ENCODE measurements at places on chromosomes 5 and 9.

DNA sequence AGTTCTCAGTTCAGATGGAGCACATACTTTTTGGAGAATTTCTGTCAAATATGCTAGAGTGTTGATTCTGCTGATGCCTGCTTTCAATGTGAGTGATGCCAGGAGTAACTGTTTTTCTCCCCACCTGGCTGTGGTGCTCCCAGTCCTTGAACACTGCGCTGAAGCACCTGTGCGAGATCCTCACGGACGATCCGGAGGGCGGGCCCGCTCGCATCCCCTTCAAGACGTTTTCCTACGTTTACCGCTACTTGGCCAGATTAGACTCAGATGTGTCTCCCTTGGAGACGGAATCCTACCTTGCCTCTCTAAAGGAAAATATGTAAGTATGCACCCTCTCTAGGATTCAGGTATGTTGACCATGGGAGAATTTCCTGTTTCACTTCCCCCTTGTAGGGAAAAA lies 19.4 kb downstream of the ROPN1L start:
- no peak for DNase-seq

DNA sequence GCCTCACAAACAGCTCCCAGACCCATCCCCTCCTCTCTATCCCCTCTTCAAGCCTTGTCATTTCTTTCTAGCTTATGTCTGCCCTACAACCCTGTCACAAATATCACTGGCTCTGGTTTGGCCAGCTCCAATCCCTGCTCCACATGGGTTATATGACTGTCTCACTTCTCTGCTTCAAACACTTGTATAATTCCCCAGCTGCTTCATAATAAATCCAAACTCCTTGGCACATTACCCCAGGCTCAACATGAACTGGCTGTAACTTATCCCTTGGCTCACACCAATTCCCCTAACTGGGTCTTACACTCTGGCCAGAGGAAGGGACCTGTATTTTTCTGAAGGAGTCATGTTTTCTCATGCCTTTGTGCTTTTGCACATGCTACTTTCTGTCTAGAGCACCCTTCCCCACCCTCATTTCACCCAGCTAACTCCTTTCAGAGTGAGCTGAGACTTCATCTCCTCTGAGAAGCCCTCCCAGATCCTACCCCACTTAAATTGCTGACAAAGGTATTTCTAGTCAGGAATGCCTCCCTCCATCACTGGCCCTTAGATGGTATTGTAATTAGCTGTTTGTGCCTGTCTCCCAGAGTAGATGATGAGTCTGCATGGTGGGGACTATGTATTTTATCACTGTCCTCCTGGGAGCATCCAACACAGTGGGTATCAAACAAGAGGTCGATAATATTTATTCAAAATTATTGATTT lies 5.3 kb downstream of the PRXL2C start:
- DNase-seq, result no peak

- DNase-seq, result peak; percentile 31
Measured at GRCh38 chr5:83473346-83474160, 2.0 kb downstream of the VCAN start.

- no peak for DNase-seq
Measured at GRCh38 chr5:6518298-6519057, 69.8 kb downstream of the UBE2QL1 start.

GRCh38 chr5:88785746-88786565 lies 97.0 kb downstream of the MEF2C start:
- DNase-seq, result no peak

GRCh38 chr9:81999806-82000205 lies 11.2 kb downstream of the SPATA31D1 start:
- DNase-seq, result no peak

DNA sequence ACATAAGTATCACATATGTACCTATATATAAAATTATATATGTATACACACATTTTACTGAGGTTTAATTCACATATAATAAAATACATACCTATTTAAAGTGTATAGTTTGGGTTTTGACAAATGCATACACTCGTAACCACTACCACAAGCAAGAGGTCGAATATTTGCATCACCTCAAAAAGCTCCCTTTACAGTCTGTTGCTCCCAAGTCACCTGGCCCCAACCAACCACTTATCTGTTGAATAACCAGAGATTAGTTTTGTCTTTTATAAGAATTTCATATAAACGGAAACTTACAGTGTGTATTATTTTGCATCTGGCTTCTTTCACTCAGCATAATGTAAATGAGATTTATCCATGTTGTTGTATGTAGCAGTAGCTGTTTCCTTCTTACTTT lies 218.9 kb downstream of the MAT2B start:
- no peak for DNase-seq

GRCh38 chr5:34550247-34550646 lies 105.9 kb upstream of the RAI14 start:
- DNase-seq, result no peak

DNA sequence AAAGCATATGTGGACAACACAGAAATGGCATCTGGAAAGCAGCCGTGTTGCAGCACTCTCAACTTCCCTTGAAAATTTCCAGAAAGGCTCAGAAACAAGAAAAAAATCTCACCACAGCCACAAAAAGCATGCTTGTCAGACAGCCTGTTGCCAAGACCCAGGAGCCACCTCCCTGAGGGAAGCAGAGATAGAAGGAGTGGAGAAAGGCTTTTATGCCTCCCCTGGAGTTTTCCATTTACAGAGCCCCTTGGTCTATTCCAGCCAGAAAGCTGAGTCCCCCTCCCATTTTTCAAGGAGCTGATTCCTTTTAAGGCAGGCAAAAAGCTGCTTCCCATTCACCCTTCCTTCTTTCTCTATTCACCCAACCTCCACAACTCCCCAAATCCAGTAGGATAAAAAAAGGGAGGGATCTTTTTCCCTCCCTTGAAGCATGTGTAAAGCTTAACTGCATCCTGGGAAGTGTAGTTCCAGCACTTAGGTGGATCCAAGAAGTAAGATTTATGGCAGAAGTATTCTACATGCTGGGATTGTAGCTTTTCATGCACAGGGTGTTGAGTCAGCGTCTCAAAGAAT lies 37.1 kb upstream of the PALM2AKAP2 start:
- no peak for DNase-seq

DNA sequence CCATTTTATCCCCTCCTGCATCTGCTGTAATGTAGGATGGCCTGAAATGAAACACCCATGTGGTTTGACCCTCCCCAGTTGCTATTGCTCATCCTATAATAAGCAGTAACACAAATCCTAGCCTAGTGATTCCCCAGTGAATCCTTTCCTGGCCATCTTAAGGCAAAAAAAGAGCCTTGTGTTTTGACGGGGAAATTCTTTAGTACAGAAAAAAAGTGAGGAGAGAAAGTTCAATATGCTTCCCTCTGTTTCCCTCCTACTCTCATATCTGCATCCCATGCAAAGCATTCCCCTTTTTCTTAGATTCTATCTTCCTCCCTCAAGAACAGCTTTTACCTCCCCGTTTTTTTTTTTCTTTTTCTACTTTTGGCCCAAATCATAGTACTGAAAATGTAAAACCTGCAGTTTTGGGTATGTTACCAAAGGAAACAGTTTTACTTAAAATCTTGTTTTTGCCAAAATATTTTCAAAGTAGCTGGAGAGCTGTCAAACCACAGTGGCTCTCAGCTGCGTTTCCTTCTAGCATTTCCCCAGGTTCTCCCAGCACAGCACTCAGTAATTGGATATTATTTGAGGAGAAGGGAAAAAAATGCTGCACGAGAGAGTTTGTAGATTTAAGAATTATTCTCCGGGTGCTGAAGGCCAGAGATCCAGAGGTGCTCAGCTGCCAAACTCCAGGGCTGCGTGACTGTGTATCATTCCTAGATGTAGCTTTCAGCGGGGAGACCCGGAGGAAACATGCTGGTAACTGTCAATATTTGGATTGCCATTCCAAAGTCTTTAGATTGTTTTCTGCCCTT lies 321.4 kb downstream of the NPR3 start:
- DNase-seq, result no peak

GRCh38 chr9:35162605-35163315 lies 951 bp downstream of the UNC13B start:
- DNase-seq, result no peak

- DNase-seq, result no peak
Measured at GRCh38 chr5:87303324-87303723, 35.6 kb downstream of the RASA1 start.

DNA sequence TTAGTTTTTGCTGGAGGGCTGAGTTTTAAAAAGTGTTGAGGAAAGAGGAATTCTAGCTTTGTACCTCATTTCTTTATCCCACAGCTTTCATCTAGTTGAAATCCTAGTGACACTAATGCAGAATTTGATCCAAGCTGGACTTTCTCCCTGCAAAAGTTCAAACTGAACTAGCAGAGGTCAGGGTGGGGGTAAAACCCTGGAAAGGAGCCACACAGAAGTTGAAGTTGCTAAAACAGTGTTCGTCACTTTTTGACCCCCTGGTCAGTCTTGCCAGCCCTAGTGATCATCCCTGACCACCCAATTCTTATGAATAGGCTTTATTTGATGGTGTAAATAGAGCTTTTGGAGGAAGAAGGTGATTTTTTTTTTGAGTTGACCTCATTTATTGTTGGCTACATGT lies 390.4 kb downstream of the TMEM38B start:
- DNase-seq, result no peak

- no peak for DNase-seq
Measured at GRCh38 chr5:173783371-173783770, 104.8 kb upstream of the CPEB4 start.
